Thyroid gland (tissue), 4 donors: ENCODE measurements at places on chromosomes 4 and X.
A peak's percentile ranks its signal among the peaks of the same experiment; 100 is the strongest.

DNA sequence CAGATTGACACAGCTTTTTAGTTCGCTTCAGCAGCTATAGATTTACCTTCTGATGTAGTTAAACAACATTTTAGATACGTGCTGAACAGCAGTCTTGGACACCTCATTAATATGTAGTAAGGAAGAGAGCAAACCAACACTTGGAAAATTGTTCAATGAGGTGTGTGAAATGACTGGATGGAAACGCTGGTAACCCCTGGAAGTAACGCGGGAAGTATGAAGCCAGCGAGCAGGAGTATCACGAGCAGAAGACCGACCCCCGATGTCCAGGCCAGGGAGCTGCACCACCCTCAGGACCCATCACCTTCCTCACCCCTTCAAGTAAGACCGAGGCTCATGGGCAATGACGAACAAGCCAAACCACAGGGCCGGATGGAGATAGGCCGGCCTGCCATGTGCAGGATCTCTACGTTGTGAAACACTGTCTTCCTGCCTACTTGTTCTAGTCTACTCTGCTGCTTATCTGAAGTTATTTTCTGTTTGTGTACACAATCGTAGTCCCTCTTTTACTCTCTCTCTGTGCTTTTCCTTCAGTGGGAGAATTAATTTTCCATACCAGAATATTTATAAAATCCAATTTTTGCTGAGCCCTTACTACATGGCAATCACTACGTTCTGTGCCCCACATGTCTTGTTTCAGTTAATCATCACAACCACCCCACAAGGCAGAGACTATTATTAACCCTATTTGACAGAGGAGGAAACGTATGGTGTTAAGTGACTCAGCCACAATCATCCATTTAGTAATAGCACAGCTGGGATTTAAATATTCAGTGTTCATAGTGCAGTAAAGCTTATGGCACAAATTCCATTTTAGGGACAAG, 221.7 kb downstream of the APBB2 start:
- DNase-seq: no peak

GRCh38 chr4:57370691-57371090, 260.5 kb upstream of the IGFBP7 start:
- no peak for DNase-seq

- DNase-seq: no peak
Observed at GRCh38 chrX:2572740-2573139, 72.0 kb upstream of the DHRSX start.

DNA sequence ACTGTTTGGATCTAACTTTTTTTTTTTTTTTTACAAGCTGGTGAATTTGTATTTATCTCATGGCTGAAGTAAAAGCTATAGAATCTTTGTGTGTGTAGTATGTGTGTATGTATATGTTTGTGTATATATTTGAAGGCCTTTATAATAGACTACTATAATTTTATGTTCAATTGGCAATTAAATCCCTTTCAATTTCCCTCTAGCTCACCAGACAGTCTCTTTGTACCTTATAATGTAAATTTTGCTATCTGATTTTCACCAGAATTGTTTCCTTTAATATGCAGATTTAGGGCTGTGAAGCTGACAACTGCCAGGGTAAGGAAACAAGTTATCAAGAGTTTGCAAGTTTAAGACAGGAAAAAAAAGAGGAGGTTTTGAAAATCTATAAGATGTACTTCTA, 33.1 kb upstream of the MTMR8 start:
- DNase-seq: no peak

DNA sequence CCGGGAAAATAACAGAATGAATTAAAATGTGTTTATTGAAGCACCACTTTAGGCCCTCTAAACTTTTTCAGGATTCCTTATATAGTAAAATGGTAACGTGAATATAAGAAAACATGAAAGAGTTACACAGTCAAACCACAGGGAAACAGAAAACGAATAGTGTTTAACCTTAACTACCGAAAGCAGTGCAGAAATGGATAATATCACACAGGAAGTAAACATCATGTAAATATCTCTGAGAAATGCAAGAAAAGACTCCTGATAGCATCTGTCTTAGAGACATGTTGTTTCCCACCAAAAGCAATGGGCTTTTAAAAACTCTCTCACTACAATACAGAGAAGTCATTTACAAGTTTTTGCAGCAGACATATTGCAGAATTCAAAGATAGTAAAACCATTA, 323.9 kb upstream of the CXXC4 start:
- DNase-seq: no peak

DNA sequence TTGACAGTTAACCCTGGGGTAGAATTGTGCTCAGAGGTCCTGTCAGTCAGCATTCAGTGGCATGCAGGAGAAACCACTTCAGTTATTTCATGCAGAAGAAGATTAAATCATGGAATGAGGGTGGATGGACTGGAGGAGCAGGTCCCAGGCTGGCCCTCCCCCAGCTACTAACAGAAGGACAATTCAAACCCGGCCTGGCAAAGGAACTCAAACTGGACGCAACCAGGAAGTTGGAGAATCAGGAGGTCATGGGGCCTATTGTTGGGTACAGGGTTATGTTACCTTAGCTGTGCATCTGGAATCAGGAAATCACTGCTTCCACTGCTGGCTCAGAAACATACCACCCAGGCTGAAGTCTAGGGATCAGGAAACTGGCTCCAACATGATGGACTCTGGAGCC, 121.4 kb downstream of the GPAT3 start:
- DNase-seq: no peak

GRCh38 chr4:163228648-163229047, 62.0 kb upstream of the NAF1 start:
- DNase-seq: no peak

DNA sequence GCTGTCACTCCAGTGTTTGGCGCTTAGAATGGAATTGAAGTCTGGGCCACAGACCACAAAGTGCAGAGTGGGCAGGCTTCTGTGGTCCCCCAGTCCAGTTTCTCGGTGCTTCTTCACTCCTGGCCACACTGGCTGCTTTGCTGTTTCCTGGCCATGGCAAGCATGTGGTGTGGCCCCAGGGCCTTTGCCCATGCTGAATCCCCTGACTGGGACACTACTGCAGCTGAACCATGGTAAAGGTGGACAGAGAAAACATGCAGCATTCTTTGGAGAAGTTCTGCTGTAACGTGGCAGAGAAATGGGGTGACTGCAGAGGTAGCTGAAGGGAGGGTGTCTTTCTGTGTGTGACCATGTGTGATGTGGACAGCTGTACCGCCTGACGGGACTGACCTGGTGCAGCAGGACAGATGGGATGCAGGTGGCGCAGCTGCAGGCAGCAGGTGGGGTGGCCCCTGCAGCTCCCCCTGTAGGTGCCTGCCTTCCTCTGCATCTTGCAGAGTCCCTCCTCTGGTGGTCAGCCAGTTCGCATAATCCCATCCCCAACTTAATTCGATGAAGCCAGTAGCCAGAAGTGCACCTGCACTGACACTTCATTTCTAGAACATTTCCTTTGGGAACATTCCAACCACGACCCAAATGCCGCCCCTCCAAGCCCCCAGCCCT, 13.2 kb upstream of the S100P start:
- DNase-seq: no peak

DNA sequence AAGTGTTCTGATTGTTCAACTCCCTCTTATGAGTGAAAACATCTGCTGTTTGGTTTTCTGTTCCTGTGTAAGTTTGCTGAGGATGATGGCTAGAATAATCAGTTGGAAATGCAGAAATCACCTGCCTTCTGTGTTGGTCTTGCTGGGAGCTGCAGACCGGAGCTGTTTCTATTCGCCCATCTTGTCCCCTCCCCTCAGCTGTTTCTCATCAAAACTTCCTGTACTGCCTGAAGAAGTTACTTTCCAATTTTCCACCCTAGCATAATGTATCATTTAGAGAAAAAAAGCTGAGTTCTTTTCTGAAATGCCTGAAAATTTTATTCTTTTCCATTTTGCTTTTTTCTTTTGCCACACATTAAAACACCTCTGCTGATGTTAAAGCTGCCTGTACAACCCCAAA, 167.6 kb downstream of the TEX13A start:
- no peak for DNase-seq

- no peak for DNase-seq
Observed at GRCh38 chrX:68708503-68709290, 61.2 kb downstream of the STARD8 start.

DNA sequence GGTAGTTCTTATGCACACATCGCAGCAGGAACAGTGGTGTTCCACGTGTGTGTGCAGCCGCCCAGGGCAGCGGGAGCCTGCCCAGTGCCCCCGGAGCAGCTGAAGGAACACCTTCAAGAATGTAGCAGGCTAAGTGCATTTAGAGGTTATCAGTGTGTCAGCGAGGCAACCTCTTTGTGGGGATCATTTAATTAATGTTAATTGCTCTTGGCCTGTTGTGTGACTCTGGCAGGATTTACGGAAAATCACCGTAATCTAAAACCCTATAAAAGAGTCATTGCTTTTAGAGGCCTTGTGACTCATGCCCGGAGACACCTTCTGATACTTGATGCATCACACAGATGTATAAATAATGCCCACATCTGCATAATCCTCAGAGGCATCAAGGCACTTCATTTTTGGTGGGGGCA, 47.3 kb upstream of the GATB start:
- DNase-seq: no peak

GRCh38 chrX:39893417-39894338, 204.1 kb downstream of the BCOR start:
- DNase-seq: no peak

GRCh38 chrX:138014577-138014976, 448.6 kb downstream of the ZIC3 start:
- DNase-seq: no peak

GRCh38 chr4:141210168-141210567, 10.5 kb upstream of the ZNF330 start:
- peak; percentile 54 for DNase-seq

GRCh38 chr4:86927843-86928395, 6.9 kb upstream of the AFF1 start:
- DNase-seq: no peak

DNA sequence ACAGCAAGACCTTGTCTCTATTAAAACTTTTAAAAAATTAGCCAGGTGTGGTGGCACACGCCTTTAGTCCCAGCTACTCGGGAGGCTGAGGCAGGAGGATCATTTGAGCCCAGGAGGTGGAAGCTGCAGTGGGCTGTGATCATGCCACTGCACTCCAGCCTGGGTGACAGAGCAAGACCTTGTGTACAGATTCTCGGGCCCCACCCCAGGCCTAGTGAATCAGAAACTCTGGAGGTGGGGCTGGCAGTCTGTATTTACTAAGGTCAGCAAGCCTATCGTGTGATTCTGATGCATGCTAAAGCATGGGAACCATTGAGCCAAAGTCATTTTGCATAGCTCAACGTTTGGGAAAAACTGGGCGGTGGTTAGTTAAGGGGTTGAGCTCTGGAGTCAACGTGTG, 3.5 kb downstream of the S100G start:
- no peak for DNase-seq

DNA sequence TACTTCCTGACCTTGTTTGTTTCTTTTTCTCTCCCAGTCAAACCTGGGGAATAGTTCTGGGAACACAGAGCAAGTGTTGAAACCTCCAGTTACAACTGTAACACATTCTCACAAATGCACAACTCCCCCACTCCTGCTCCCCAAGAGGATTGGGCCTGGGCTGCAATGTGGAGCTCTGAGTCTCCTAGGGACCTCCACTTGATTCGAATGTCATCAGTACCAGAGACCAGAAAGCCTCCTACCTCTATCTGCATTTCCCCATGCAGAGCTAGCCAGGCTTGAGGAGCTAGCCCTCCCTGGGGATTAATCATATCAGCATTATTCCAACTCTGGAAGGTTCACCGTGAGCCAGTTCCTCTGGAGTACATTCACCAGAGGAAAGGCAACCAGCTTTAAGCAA, 41.7 kb upstream of the CITED1 start:
- no peak for DNase-seq

GRCh38 chrX:132751063-132751690, 207.3 kb downstream of the HS6ST2 start:
- no peak for DNase-seq

GRCh38 chrX:49230500-49231232, 2.5 kb downstream of the CACNA1F start:
- DNase-seq: peak; percentile 68

DNA sequence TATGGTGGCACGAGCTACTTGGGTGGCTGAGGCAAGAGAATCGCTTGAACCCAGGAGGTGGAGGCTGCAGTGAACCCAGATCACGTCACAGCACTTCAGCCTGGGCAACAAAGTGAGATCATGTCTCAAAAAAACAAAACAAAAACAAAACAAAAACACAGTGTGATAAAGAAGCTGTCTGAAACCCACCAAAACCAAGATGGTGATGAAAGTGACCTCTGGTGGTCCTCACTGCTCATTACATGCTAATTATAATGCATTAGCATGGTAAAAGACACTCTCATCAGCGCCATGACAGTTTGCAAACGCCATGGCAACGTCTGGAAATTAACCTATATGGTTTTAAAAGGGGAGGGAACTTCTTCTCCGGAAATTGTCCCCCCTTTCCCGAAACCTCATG, 29.4 kb upstream of the OPHN1 start:
- DNase-seq: peak; percentile 5

DNA sequence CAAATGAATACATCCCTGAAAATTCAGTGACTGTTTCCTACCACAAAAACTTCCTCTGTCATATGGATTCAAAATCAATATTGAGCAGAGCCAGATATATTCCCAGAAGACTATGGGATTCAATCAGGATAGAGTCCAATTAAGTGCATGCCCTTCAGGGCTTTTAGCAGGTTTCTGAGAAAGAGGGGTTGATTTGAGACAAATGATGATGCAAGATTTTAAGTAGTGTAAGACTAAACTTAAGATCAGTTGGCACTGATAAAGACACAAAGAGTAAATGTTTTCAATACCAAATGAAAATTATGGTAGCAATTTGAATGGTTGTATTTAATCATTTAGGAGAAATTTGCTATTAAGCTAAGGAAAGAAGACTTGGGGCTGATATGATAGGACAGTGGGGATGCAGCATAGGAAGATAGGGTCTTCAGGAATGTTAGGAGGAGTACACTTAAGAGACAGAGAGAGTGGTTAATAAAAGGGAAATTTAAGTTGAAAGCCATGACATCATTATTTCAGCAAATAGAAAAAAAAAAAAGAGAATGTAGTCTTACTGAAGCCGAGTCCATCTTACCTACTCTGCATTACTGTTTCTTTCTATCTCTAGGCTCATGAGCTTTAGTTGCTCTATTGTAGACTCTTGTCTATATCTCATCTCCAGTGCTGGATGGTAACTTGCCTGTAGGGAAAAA, 32.0 kb upstream of the XK start:
- no peak for DNase-seq

GRCh38 chrX:11472879-11473278, 179.7 kb downstream of the AMELX start:
- DNase-seq: no peak

DNA sequence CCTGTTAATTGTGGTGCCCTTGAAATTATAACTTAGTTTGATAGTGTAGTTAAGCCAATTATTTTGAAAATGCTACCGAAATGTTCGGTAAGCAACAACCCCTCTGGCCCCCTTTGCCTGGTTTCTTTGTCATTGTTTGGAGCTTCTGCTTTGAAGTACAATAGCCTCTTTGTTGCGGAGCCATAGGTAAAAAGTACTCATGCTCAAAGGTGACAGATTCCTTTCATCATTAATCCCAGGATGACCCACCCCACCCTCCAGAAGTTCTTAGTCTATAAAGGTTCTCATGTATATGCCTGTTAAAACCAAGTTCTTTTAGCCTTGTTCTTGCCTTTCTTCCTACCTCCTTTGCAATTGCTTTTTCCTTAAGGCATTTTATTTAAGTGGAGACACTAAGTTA, 42.4 kb upstream of the SMARCAD1 start:
- DNase-seq: no peak
